Renal pelvis (tissue), 12 donors: ENCODE measurements at places on chromosomes 12 and 14. TPM values are rescaled to one million over a fixed set of nuclear protein-coding genes. Genes with fewer than 3 reads are reported as not detected.

GRCh38 chr12:30823156-30823699, 68.5 kb upstream of the CAPRIN2 start:
- DNase-seq = peak; percentile 48

GRCh38 chr12:65839027-65839426, 14.7 kb downstream of the HMGA2 start:
- DNase-seq = no peak

DNA sequence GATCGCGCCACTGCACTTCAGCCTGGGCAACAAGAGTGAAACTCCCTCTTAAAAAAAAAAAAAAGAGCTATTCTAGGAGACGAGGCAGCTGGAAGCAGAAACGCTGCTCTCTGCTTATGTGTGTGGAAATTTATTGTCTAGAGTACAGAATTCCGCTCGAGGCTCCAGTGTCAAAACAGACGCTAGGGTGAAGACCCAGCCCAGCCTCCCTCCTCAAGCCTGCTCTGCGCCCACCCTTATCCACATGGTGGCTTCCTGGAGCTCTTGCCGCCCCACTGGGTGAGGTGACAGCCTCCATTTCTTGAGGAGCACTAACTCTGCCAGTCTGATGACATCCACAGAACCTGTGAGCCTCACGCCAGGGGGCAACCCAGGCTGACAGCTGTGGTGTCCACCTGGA, 49.5 kb upstream of the DLK1 start:
- DNase-seq = peak; percentile 71

GRCh38 chr12:32874078-32874477, 22.5 kb downstream of the PKP2 start:
- no peak for DNase-seq

The TAS2R42 gene
- polyA plus RNA-seq = not detected

GRCh38 chr12:12486661-12487240, 75.9 kb downstream of the DUSP16 start:
- DNase-seq = no peak

The TTC9 gene
- polyA plus RNA-seq = 3.5 TPM

- DNase-seq = no peak
Measured at GRCh38 chr12:106090591-106091445, 47.9 kb downstream of the NUAK1 start.

The ZDHHC22 gene
- polyA plus RNA-seq = 0.19 TPM
